ENCODE measurements at places on chromosomes 5 and 9.

DNA sequence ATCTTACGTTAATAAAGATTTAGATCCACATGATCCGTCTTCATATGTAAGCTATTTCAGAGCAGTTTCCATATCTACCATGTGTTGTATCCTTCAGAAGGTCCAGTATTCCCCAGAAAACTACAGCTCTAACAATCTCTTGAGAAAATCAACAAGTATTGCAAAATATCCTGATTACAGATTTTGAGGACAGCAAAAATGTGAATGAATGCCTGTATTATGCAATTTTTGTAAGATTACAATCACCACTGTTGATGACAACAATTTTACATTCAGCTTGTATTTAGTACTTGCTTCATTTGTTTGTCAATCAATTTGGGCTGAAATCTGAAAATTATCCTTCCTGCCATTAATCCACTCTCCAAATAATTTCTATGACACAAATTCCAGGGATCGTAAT lies 43.0 kb upstream of the FLT4 start:
- no peaks in the 10 kb centered on the region for H3K36me3 ChIP-seq
- H3K27me3 ChIP-seq, result no peaks in the 10 kb centered on the region
- no peaks in the 10 kb centered on the region for H3K4me1 ChIP-seq
- DNase-seq, result no peak

DNA sequence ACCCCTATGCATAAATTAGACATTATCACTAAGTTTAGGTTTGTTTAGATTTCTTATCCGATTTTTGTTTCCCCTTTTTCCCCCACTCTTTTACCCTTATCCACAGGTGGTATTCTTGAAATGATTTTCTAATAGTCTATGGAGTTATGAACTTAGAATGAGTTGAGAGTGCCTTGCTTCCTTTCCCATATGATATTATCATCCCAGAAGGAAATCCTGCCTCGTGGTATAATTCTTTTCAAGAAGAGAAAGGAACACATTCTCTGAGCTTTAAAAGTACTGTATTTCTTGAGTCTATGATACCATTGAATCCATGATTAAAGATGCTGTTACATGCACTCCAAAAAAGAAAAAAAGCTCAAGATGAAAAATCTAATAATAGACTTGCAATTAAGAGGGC lies 76.9 kb upstream of the ADAMTSL1 start:
- no peaks in the 10 kb centered on the region for H3K4me1 ChIP-seq
- no peaks in the 10 kb centered on the region for H3K27me3 ChIP-seq
- DNase-seq, result no peak
- no peak overlapping the region for H3K27ac ChIP-seq
- no peak overlapping the region for H3K4me3 ChIP-seq

GRCh38 chr5:92616085-92616484 lies 964.9 kb downstream of the NR2F1-AS1 start:
- no peaks in the 10 kb centered on the region for H3K27me3 ChIP-seq
- no peak overlapping the region for H3K4me3 ChIP-seq
- no peak for DNase-seq
- no peaks in the 10 kb centered on the region for H3K36me3 ChIP-seq
- H3K27ac ChIP-seq, result no peak overlapping the region

GRCh38 chr9:32703635-32704034 lies 68.2 kb upstream of the TAF1L start:
- no peak for DNase-seq
- no peaks in the 10 kb centered on the region for H3K36me3 ChIP-seq
- no peak overlapping the region for H3K27ac ChIP-seq
- no peaks in the 10 kb centered on the region for H3K4me1 ChIP-seq
- no peak overlapping the region for H3K4me3 ChIP-seq

GRCh38 chr9:111481885-111482636 lies 2.1 kb downstream of the ECPAS start:
- peak overlapping the region; percentile 96 for H3K4me3 ChIP-seq
- DNase-seq, result no peak
- no peaks in the 10 kb centered on the region for H3K27me3 ChIP-seq
- H3K27ac ChIP-seq, result no peak overlapping the region
- no peaks in the 10 kb centered on the region for H3K36me3 ChIP-seq
